Esophagus muscularis mucosa (tissue), 4 donors: ENCODE measurements at places on chromosomes 13 and 19.

- DNase-seq: no peak
Observed at GRCh38 chr13:110626521-110626920, 11.2 kb downstream of the NAXD start.

- no peak for DNase-seq
Observed at GRCh38 chr13:31261241-31261640, 61.5 kb downstream of the B3GLCT start.

- no peak for DNase-seq
Observed at GRCh38 chr19:57947088-57947418, 453 bp downstream of the ZNF256 start.

- peak; percentile 53 for DNase-seq
Observed at GRCh38 chr13:97878431-97879375, 74.8 kb upstream of the IPO5 start.

DNA sequence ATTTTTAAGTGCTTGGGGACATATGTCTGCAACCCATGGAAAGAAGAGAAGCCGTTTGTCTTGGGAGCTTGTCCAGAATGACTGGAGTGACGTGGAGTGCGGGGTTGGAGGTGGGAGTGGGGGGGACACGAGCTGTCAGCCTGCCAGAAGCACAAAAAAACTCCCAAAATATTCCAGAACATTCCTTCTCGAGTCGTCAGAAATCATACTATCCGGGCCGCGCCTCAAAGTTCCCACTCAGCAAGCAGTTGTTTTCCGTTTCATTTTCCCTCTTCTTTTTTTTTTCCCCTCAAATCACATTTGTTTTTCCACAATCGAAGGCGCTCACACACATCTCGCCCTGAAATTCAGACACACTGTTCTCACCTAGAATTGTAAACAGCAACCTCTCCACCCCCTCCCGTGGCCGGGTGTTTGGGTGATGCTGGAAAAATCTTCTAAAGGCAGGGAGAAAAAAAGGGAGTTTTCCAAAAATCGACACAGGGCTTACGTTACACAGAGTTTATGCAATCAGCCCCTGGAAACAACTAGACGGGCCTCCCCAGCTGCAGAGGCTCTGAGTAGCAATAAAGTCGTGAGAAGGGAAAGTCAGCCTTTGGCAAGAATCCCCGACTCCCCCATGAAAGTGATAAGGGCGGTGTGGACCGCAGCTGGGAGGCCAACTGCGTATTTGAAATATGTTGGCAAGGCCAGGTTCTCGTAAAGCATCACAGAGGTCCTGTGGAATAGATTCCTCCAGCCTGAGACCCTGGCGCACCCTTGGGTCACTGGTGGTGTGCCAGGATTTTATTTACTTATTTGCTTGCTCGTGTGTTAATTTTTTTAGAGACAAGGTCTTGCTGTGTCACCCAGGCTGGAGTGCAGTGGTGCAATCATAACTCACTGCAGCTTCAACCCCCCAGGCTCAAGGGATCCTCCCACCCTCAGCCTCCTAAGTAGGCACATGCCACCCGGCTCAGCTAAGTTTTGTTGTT is 31.2 kb upstream of the KLF2 start:
- peak; percentile 96 for DNase-seq

DNA sequence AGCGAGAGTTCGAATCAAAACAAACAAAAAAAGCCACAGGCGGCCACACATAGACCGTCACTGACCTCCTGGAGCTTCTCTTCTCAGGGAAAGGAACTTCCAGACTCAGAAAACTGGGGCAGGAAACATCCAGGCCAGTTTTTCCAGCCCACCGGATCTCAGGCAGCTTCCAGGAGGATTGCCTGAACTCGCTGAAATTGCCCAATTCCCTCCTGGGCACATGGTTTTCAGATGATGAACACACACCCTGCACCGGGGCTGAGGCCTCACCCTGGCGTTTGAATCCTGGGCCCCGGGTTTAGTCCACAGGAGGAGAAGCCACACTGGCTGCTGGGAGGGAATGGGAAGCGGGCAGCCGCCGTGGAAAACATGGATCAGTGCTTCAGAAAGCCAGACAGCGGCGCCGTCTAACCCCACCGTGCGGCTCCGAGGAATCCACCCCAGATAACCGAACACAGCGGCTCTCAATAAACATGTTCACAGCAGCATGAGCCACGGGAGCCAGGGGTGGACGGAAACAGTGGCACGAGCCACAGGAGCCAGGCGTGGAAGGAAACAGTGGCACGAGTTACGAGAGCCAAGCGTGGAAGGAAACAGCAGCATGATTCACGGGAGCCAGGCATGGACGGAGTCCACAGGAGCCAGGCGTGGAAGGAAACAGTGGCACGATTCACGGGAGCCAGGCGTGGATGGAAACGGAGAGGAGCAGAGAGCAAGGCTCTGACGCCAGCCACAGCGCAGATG is 18.2 kb upstream of the PTBP1 start:
- DNase-seq: no peak

DNA sequence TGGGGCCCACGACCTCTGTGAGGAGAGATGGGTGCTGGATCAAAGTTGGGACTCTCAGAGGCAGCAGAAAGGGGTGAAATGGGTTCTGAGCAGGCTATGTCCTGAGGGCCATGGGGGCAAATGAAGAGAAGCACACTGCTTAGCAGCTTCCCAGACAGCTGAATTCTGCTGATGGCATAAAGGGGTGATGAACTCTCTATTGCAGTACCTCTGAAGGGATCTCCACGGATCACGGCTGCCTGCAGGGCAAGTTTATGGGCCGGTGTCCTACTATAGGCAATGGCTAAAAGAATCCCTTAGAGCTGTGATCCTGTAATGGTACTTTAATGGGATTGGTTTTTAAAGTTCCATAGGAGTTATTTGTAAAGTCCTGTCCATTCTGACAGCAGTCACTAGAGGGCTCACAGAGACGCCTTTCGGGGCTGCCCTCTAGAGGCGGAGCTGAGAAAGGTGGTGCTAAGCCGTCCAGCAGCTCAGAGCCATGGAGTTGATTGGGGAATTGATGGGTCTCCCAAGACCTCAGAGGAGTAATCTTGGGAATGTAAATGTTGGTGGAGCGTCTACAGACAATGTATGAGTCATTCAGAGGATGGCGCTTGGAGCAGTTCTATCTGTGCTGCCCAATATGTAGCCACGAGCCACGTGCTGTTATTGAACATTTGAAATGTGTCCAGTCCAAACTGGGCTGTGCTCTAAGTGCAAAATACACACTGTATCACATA is 287.3 kb downstream of the COG6 start:
- no peak for DNase-seq

- no peak for DNase-seq
Observed at GRCh38 chr19:50173127-50173526, 10.0 kb upstream of the IZUMO2 start.

GRCh38 chr13:100565286-100565685 is 23.3 kb downstream of the GGACT start:
- no peak for DNase-seq

GRCh38 chr13:29165840-29166239 is 345.7 kb downstream of the MTUS2 start:
- DNase-seq: no peak

GRCh38 chr13:82803341-82803740 is 1078.9 kb downstream of the SLITRK1 start:
- no peak for DNase-seq

- DNase-seq: no peak
Observed at GRCh38 chr19:49502866-49503581, 6.8 kb downstream of the RPS11 start.

DNA sequence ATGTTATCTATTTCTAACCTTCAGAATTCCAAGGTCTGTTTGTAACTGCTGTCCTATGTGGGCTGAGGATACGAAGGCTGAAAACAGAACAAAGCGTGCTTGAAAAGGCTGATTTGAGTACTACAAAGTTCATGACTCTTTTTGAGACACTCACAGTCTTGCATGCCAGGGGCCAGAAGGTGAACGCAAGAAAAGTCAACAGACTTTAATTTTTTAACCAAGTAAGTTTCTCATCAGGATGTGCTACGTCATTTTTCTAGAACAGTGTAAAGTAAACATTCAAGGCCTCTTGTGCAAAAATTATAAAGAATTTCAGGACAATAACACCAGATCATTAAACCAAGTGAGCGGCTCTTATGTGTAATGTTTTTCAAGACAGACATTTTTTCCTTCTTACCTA is 163.5 kb downstream of the COG6 start:
- DNase-seq: no peak

GRCh38 chr19:10460714-10461046 is 40.3 kb downstream of the PDE4A start:
- DNase-seq: no peak

DNA sequence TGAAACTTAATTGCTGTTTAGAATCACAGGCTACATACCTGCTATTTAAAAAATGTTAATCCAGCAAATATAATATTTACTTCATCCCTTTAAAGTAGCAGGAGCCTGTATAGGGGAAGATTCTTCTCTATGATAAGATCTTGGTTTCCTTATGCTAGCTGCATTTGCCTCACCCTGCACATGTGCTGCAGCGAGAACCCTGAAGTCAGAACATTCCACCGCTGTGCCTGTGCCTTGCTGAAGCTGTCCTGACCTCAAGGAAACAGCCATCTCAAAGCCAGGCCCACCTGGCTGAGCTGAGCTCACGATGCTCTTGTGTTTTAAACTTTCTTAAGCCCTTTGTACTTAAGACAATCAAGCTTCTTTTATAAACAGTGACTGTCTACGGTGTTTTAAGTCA is 355.0 kb upstream of the PCDH20 start:
- DNase-seq: no peak

DNA sequence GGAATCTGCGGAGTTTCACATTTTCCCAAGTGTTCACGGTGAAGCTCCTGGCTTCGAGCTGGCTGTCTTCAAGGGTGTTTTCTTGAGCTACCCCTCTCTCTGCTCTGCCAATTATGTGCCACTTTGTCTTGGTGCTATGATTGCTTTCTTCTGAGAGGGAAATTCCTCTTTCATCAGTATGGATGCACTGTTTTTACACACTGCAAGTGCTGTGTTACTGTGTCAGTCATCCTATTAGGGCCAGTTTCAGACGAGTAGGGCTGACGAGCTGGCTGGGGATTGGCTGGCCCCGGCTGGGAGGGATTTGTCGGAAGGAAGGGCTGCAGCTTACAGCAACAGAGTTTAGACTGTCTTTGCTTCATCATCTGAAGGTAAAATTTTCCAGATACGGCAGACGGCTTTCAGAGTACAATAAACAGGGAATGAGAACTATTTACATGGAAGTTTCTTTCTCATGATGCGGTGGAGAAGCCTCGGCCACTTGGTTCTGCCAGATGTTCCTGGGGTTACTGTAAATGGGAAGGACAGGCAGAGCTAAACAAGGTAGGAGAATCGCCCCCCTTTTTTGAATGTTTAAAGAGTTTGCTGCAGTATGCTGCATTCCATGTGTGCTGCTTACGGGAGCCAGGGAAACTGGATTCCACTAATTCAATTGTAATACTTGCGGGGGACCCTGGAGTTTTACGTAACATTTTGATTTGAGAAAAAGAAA is at the start of gene MBNL2:
TSS of gene MBNL2 (plus strand) at position 345 of the 712 bp plus-strand sequence. CDS start 53,903 bp downstream, outside the sequence.
- peak; percentile 98 for DNase-seq

DNA sequence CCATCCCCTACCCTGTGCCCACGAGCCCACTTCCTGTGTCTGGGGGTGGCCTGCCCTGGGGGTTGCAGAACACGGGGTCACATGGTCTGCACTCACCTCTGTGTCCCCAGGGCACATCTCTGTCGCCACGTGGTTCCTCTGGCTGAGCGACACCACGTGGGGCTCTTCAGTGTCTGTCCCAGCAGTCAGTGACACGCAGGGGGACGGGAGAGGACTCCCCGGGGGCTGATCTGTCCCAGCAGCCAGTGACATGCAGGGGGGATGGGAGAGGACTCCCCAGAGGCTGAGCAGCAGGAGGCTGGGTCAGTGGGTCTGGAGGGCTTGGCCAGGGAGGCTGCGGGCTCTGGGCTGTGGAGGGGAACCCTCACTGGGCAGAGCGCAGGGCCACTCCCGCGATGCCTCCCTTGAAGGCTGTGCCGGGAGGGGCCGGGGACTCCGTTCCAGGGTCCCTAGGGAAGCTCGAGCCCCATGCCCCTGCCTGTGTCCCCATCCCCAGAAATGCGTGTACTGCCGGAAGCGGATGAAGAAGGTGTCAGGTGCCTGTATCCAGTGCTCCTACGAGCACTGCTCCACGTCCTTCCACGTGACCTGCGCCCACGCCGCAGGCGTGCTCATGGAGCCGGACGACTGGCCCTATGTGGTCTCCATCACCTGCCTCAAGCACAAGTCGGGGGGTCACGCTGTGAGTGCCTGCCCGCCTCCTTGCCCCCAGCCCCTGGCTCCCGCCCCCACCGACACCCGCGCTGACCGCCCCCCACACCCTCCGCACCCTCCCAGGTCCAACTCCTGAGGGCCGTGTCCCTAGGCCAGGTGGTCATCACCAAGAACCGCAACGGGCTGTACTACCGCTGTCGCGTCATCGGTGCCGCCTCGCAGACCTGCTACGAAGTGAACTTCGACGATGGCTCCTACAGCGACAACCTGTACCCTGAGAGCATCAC is 174.8 kb downstream of the KDM4B start:
- no peak for DNase-seq

DNA sequence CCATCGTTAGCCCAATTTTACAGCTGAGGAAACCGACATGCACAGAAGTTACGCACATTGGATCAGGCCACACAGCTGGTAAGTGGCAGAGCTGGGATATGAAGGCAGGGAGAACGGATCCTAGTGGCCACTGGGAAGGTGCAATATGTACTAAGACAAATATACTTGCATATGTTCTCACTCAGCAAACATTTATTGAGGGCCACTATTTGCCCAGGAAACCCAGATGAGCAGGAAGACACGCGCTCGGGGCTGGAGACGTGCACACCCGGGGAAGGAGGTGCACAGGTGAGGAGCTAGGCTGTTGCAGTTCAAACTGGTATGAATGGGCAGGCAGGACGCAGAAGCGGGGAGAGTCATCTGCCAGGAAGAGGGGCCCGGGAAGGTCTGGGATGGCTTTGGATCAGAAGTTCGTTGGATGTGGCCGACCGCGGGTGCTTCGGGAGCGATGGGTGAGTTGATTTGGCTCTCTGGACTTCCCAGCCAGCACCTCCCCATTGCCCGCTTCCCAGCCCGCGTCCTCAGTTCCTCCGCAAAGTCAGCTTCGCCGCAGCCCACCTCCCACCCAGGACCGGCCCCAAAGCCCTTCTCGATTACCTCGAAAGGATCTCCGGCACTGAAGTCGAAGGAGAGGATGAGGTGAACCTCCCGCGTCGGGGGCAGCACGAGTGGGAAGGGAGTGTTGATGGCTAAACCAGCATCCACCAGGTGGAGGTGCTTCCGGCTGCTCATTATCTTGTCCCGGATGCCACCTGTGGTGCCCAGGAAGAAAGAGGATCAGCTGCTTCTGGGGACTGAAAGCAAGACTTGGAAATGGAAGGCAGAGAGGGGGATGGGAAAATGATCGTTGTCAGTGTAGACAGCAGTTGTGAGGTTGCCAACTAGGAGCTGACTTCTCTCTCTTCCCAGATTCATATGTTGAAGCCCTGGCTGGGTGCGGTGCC is 17.8 kb upstream of the CABP5 start:
- DNase-seq: no peak

GRCh38 chr19:57406516-57407123 is 4.3 kb upstream of the ZNF17 start:
- no peak for DNase-seq

GRCh38 chr13:29619995-29620394 is 24.5 kb upstream of the SLC7A1 start:
- no peak for DNase-seq

- DNase-seq: no peak
Observed at GRCh38 chr19:11096210-11096841, 7.1 kb downstream of the LDLR start.

- DNase-seq: no peak
Observed at GRCh38 chr19:48784527-48784926, 26.3 kb downstream of the BCAT2 start.

- no peak for DNase-seq
Observed at GRCh38 chr13:19184176-19184575, 2.6 kb upstream of the TUBA3C start.

- DNase-seq: peak; percentile 82
Observed at GRCh38 chr13:109372666-109373065, 413.7 kb downstream of the IRS2 start.

GRCh38 chr13:106355866-106356265 is 179.6 kb downstream of the EFNB2 start:
- no peak for DNase-seq
